ENCODE measurements at places on chromosomes 6 and 20.

DNA sequence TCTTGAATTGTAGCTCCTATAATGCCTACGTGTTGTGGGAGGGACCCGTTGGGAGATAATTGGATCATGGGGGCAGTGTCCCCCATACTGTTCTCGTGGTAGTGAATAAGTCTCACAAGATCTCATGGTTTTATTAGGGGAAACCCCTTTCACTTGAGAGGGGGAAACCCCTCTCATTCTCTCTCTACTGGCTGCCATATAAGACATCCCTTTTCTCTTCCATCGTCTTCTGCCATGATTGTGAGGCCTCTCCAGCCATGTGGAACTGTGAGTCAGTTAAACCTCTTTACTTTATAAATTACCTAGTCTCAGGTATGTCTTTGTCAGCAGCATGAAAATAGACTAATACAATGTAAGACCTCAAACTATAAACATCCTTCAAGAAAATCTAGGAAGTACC, 23.1 kb downstream of the PAQR8 start:
- DNase-seq: no peak

GRCh38 chr6:78810146-78810545, 57.2 kb upstream of the IRAK1BP1 start:
- DNase-seq: no peak

DNA sequence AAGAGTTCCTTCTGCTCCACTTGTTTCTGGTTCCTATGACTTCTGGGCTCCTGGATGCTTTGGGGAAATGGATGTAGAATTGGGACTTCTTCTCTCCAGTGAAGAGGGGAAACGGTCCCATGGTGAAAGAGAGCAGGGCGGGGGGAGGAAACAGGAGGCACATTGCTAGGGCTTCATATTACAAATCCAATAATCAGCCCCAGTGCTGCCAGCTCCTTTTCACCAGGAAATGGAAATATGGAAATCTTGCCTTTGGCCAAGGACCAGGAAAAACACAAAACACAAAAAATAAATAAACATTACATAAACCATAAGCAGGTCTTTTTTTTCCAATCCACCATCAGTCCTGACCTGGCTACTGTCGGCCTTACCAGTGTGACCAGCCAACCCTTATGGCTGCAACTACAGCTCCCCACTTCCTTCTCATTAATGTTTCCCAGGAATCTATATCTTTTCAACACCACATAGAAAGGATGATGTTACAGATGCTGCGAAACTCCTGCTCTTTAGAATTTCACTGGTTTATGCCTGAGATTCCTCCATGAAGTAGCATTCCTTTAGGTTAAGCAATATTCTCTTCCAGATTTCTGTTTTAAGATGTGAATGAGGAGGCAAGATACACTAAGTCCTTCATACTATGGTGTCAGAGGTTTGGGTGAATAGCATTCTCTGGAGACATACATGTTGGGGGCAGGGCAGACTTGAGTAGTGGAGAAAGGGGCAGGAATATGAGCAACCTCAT, 2.0 kb downstream of the PI3 start:
- no peak for DNase-seq

DNA sequence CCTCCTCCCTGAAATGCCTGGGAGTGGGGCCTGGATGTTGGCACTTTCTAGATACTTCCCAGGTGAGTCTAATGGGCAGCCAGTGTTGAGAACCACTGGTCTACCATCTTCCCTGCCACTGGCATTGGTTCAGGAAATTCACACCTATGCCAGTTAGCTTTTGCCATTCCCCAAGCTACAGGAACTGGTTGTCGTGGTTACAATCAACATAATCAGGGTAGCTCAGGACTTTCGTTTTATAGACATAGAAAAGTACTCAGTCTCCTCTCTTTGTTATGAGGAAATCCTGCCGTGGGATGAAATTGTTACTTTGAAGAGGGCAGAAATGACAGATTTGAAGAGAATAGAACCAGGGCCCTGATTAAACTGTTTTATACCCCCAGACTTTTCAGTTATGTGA, 127.9 kb upstream of the FOXO3 start:
- DNase-seq: no peak

- no peak for DNase-seq
Measured at GRCh38 chr6:4113649-4114048, 21.7 kb downstream of the ECI2 start.

DNA sequence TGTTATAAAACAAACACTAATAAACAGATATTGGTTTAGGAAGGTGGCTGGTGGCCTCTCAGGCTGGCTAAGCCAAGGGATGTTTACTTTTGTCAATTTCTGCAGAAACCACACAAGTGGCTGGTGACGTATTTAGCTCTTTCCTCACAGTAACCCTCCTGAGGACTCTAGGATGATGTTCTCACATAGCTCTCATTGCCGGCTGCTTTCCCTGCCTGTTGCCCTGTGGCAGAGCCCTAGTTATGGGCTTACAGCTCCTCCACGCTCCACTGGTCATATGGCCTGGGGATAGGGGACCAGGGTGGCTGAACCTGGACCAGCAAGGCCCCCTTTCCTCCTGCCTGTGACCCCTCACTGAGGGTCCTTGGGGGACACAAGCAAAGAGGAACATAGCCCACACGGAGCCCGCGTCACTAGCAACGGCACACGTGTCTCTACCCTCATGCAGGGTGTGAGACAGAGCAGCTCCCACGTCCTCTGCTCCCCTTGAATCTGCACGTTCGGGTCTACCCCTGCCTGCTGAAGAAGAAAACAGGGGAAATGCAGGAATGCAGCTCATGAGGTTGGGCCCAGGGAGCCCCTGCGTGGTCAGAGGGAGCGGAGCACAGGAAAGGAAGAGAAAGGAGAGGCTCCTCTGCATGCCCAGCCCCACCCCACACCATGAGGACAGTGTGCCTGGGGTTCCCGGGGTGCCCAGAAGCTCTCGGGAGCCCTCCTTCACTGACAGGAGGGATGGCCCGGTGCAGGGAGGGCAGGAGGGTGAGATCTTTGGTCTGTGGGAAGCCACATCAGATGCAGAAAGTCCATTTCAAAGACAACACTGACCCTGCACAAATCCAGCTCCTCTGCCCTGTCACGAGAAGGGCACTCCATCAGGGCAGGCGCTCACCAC, 13.9 kb downstream of the RAMACL start:
- DNase-seq: no peak

All from T-helper 1 cell (primary cell).